Stimulated activated CD8-positive, alpha-beta memory T cell treated with anti-CD3 and anti-CD28 coated beads, Interleukin-15, amount 100 ng/mL, for 4 hours (primary cell): ENCODE measurements at places on chromosomes 3 and 15.

DNA sequence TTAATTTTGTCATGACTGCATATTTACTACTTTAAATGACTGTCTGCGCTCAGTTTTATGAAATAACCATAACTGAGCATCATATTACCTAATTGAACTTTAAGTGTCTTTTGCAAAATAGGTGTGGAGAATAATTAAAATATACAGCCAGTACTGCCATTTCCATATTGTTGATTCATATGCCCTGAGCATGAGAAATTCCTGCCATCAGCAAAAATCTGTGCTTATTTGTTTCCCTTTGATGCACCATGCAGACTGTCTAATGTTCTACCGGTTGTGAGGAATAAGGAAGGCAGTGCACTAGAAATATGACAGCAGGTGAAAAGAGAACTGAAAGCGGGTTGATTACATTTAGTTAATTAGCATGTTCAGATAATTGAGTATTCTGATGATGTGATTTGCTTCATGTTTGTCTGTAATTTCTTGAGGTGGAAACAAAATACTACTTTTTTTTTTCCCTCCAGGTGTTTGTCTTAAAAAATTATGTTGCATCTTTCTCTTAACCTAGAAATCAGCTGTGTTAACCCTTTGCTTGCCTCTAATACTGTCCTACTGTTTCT is 229.4 kb upstream of the AZI2 start:
- no peak for DNase-seq

DNA sequence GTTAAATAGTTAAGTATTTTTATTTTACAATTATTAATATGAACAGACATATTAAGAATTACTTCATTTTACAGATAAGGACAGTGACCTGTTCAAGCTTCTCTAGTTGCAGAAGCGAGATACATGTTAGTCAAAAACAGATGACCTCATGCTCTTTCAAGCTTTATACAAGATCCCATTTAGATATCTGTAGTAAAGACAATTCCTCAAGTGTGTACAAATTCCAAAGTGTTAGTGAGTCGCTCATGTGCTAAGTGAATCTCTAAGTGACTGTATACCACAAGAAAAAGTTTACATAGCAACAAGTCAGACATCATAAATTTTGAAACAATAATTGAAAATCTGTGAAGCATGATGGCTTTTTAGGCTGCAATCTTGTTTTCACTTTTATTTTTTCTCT is 293.8 kb downstream of the ROBO1 start:
- DNase-seq, result no peak

- DNase-seq, result no peak
Measured at GRCh38 chr3:195697582-195698324, 23.0 kb upstream of the MUC20 start.

- DNase-seq, result no peak
Measured at GRCh38 chr3:195808741-195809290, 2.9 kb downstream of the MUC4 start.

DNA sequence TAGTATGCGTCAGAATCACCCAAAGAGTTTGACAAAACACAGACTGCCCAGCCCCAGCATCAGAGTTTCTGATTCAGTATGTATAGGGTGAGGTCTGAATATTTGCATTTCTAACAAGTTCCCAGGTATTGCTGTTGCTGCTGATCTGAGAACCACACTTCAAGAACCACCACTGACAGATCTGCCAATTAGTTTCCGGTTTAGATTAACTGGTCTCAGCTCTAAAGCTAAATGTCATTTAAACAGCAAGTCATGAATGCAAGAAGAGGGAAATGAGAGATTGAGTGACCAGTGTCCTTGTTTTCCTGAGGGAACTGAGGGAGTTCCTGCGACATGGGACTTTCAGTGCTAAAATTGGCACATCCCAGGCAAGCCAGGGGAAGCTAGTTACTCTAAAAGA is 305.0 kb downstream of the ZNF385D start:
- no peak for DNase-seq
